Stimulated activated CD4-positive, alpha-beta T cell treated with anti-CD3 and anti-CD28 coated beads, Interleukin-1b, Interleukin-23, amount 100 ng/mL, for 4 hours (primary cell): ENCODE measurements at places on chromosomes 16 and 17.

DNA sequence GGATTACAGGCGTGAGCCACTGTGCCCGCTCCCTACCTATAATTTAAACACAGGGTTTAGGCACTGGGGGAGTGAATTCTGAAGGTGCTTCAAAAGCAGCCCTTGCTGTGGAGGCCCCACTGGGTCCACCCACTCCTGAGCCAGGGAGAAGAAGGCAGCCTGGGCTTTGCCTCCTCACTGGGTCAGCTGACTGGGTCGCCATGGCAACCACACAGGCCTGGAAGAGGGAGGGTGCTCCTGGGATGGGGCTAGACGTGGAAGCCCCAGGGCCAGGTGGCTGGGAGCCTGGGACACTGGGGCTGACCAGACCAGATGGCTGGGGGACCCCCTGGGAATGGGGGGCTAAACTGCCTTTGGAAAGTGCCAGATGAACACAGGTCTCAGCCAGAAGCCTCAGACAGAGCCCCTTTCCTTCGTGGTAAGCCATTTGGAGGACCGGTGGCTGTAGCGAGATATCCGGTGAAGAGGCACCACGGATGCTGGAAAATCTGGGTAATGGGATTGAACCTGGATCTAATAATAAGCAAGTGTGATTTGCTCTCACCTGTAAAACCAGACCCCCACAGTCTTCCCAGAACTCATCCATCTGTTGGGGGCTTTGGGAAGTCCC lies 32.9 kb downstream of the TRARG1 start:
- DNase-seq: no peak

DNA sequence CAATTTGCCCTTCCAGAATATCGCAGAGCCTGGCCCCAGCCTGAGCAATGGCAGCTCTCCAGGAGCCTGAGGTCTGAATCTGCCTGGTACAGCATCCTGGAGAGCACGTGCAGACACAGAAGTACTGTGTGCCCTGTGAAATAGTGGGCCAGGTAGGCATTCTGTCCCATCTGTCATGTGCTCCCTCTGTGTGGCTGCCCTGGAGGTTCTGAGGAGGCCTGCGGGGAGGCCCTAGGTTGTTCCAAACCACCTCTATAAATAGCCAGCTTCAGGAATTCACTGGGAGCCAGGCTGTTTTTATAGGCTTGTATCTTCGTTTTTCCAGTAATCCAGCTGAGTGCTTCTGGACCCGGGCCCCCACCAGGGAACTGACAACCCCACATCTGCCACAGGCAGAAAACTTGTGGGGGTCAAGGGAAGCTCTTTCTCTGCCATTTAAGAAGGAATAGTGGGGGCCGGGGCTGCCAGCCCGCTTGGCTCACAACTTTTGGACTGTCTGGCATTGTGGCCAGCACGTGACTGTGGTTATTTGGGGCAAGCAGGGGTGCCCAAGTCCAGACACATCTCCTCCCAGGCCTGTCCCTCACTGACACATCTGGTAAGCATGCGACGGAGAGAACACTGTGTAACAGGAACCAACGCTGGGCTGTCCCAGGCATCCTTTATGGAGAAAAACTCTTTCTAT lies 356.3 kb upstream of the TNRC6C start:
- DNase-seq: no peak

DNA sequence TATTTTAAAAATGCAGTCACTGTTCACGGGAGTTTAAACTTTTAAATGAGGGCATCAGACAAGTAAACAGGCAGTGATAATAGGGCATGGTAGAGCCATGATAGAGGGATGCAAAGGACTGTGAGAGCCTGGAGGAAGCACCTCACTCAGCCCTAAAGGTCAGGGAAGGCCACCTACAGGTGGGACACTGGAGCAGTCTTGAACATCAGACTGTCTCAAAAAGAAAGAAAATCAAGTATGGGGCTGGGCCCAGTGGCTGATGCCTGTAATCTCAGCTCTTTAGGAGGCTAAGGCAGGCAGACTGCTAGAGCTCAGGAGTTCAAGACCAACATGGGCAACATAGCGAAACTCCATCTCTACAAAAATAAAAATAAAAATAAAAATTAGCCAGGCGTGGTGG lies 31.0 kb upstream of the DHRS7B start:
- DNase-seq: no peak

- no peak for DNase-seq
These were observed 125.0 kb upstream of the RPL38 start for GRCh38 chr17:74078363-74078941.

- no peak for DNase-seq
These were observed 8.9 kb downstream of the C16orf86 start for GRCh38 chr16:67675579-67675935.

DNA sequence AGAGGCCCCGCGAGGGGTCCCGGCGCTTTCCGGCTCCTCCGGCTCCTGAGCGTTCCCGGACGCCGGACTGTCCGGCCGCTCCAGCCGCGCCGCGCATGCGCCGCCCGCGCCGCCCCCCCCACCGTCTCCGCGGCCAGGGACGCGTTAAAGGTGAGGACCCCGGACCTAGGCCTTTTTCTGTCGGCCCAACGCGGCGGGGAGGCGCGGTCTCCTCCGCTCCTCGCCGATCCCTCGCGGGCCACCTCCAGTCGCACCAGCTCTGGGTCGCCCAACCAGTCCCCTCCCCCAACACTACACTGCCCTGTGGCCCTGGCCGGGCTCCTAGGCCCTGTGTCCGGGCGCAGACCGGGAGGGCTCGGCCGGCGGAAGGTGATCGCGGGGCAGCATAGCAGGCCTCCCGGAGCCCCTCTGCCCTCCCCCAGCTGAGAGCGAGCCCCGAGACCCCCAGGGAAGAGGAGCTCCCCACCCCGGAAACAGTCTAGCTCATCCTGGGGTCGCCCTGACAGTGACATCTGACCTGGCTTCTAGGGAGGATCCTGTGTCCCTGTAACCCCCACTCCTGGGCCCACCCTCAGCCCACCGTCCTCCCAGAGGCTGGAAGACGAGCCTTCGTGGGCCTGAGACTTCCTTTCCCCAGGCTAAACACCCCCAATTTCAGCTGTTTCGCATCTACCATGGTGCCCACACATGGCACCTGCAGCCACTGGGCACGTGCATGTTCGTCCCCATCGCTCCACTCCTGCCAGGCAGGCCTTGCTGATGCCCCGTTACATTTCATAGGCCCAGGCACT lies 14.7 kb upstream of the BCAR1 start:
- no peak for DNase-seq

- DNase-seq: no peak
These were observed 2.3 kb downstream of the NAT9 start for GRCh38 chr17:74773871-74774286.

DNA sequence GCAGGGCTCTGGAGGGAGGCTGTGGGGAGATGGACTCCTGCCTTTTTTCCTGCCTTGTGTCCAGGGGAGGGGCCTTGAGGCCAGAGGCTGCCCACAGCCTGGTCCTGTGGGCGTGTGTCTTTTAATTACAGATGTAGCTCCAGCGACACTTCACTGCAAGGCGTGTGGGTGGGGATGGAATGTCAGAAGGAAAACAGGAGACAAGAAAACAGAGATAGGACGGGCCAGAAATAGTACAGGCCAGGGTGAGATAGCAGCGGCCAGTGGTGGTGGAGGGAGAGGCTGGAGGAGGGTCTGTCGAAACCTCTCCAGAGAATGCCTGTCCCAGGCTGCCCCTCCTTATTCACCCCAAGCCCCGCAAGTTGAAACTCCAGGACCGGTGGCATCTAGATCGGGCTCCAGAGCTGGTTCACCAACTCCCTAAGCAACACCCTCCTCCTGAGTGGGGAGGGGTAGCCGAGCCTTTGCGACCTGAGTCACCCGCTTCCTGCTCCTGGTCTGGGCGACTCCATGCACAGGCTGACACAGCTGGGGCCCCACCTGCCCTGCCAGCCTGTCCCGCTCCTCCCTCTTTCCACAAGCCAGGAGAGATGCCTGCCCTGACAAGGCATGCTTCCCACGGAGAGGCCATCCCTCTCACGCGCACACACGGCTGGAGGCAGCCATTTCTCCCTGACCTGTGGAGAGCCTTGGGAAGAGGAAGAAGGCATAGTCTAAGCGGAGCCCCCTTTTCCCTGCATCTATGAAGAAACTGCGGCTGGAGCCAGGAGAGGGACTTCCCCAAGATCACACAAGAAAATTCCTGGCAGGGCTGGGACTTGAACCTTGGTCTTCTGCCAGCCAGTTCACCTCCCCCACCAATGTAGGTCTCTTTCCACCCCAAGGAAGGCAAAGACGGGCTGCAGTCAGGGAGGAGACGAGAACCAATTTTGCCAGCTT lies 6.6 kb upstream of the JUP start:
- DNase-seq: no peak

DNA sequence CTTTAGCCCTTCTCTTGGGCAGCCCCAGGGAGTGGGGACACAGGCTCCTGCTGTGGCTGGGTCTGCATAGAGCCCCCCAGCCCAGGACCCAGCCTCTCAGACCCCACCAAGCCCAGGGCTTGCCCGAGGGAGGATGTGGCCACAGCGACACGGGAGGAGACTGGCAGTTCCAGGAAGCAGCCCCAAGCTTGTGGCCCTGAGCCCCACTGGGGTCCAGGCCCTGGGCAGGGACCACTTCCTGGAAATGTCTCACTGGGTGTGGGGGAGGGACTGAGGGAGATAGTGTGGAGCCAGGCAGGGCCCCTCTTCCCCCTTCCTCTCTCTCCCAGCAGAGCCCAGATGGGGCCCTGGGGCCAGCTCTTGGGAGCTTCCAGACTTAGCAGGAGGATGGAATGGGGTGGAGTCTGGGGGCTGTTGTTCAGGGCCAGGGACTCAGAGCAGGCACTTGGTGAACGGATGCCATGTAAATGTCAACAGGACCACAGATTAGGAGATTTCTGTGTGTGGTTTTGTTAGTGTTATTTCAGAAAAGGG lies 35.3 kb downstream of the ADGRG5 start:
- no peak for DNase-seq

DNA sequence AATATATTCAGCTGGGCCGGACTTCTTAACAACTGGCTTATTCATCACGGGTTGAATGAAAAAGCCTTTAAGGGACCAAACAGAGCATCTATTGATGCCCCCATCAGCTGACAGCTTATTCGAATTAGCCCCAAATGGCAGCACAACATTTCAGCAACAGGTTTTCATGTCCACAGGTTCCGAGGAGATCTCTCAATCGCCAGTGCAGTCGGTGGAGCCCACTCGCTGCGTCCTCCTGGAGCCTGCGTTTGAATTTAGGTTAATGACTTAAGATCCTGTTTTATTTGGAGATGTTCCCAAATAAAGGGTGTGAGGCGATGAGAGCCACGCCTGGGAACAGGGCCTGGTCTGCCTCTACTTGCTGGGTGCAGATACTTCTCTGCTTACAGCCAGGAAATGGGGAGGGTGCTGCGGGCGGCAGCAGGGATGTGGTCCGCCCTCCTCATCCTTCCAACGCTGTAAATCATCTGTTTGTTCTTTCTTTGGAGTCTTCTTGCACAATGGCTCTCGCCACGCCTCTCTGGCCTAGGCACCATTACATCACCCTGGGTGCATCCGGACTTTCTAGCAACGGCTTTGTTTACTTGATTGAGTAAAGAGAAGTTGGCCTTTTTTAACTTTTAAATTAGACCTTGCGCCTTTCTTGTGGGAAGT lies 22.6 kb downstream of the NDE1 start:
- DNase-seq: peak; percentile 18

DNA sequence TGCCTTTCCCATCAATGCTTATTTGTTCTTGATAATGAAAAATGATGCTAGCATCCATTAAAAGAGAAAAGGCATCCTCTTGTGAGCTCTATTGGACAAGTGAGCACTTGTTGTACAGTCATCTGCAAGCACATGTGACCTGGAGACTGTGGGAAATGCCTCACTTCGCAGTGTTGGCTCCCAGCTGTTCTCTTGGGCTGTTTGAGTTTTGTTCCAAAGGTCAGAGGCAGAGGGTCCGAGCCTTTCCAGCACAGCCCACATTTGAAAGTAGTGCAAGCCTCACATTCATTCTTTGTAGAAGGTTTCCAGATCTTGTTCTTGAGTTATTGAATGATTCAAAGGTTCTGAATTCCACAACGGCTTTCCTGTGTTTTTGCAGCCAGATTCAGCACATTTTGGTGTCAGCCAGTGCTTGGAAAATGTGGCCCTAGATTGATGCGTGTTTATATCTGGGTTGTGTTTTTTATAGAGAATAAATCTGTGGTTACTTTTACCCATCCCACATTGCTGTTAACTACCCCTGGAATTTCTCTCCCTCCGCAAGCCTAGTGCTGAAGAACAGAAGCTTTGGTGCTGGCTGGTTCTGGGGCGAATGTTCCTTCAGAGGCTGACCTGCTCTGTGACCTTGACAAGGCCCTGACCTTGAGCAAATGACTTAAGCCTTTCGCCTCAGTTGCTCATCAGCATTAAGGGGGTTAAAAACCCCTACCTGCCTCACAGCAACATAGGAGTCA lies 49.8 kb downstream of the CDH1 start:
- no peak for DNase-seq

DNA sequence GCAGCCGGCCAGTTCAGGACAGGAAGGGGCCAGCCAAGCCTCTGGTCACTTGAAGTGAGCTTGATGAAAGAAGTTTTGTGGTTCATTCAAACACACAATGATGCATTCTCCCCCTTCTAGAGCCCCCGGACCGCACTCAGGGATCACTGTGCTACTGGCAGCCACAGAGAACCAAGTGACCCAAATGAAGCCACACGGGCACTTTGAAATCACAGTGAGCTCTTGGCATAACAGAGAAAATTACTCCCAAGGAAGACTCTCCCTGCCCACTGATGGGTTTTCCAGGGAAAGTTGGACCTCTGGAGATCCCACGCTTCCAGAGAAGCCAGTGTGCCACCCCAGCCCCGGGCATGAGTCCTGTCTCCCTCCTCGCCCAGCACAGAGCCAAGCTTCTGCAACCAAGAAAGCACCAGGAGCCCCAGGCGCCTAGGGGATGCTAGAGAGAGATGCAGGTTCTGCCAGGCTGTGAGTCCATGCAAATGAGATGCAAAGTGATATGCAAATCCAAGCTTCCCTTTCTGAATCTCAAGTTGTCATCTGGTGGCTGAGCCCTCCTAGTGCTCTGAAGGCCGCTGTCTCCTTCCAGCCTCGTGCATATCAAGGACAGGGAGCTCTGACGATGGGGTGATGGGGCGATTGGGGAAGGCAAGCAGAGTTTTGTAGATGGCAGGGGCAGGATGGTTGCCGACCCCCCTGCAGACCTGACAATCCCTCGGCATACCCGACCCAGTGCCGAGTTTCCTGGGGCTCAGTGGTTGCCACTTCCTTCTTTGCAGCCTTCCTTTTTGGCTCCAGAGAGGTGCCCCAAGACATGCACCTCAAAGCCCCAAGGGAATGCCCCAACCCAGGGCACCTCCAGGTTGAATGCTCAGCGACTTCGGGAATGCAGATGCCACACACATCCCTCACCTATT lies 59.7 kb upstream of the TNRC6C start:
- no peak for DNase-seq
